Pons (tissue), 1 donor: ENCODE measurements at places on chromosomes 2 and 18.

DNA sequence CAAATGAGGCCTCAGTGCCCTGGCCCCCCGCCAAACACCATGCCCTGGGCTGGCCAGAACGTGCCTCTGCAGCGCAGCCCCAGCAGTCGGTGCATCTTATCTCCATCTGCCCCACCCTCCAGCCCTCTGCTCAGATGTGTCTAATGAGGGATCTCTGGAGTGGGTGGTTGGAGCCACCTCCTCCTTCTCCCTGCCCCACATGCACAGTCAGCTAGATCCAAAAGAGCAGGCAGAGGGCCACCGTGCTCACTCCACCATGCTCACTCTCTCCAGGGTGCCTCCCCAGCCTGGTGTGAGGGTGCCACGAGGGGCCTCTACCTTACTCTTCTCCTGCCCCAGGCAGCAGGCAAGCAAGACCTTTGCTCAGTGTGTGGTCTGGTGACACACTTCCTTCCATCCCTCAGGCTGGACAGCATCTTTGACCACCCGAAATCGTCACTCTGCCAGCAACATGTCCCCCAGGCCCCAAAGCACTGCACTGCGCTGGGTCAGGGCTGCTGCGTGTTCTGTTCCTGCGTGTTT is 266.1 kb upstream of the HDAC4 start:
- no peak for DNase-seq

GRCh38 chr18:77088963-77089722 is 43.4 kb downstream of the MBP start:
- no peak for DNase-seq

DNA sequence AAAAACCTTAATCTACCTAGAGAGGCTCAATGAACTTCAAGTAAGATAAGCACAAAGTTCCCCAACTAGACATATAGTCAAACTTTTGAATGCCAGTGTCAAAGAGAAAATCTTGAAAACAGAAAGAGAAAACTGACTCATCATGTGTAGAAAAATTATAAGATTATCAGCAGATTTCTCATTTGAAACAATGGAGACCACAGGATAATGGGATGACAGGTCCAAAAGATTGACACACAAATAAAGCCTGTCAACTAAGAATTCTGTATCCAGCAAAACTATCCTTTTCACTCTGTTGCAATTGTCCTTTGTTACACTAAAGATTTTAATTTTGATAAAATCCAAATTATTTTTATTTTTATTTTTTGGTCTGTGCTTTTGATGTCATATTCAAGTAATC is 61.6 kb downstream of the COPS8 start:
- no peak for DNase-seq

DNA sequence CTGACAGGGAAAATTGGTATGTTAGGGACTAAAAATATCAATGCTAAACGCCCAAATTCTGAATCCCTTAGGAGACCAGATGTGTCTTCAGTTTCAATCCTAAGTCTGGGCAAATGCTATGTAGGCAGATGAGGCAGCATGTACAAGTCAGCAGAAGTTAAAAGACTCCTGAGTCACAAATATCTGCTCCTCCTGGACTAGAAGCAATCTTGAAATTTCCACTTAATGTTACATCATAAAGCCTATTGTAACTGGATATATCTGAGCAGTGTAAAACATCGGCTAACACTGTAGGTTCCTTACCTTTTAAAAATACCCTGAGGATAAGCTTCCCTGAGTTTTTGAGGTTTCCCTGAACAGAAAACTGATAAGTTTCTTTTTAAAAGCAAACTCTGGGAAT is 1087.6 kb upstream of the PIK3C3 start:
- DNase-seq: no peak

DNA sequence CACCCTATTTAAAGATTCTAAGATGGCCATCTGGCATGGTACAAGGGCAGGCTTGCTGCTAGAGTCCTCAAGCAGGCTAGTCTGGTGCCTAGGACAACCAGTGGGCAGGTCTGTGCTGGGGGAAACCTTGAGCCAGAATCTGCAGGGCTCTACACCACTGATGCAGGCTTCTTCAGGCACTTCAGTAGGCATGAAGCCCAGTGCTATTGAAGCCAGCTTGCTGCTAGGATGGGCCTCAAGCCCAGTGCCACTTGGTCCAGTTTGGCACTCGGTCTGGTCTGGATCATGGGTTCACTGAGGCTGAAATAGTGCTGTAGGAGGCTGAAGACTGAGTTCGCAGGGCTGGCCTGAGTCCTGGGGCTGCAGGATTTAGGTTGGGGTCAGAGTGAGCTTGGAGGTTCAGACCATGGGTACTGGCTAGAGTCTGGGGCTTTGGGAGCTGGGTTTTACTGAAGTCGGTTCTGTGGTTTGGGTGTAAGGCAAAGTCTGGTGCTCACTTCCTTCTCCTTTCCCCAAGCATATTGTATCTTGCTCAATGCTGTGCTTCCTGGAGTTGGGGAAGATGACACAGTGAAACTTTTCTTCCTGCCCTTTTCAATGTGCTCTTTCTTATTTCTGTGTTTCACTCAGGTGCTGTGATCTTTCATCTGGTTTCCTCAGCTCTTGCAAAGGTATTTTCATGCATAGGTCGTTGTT is 41.2 kb downstream of the SP100 start:
- DNase-seq: peak; percentile 77
